ENCODE measurements at places on chromosomes 12 and 14.

DNA sequence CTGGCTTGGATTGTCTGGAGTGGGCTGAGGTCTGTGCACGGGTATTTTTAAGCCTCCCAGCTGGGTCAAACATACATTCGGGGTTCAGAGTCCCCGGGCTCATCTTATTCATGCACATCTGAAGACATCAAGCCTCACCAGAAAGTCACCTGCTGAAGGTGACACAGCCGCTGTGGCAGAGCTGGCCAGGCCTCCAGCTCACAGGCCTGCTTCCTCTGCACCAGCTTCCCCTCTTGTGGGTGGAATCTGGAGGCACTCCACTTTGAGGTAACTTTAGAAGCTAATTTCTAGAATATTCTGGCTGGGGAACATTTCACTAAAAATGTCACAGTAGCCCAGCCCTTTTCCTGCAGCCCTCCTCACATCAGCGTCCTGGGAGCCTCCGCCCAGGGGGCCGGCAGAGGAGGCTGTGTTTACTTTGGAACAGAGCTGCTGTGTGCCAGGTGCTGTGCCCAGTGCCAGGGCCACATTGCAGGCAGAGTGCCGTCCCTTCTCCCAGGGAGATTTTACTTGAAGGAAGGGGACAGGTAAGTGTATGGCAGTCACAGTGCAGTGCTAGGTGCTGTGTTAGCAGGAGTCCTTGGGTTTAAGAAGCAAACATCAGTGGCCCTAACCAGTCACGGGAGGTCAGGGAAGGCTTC is 62.2 kb downstream of the TSPAN11 start:
- no peak for DNase-seq

GRCh38 chr14:35807131-35807961 is 1.7 kb downstream of the RALGAPA1 start:
- DNase-seq = no peak

DNA sequence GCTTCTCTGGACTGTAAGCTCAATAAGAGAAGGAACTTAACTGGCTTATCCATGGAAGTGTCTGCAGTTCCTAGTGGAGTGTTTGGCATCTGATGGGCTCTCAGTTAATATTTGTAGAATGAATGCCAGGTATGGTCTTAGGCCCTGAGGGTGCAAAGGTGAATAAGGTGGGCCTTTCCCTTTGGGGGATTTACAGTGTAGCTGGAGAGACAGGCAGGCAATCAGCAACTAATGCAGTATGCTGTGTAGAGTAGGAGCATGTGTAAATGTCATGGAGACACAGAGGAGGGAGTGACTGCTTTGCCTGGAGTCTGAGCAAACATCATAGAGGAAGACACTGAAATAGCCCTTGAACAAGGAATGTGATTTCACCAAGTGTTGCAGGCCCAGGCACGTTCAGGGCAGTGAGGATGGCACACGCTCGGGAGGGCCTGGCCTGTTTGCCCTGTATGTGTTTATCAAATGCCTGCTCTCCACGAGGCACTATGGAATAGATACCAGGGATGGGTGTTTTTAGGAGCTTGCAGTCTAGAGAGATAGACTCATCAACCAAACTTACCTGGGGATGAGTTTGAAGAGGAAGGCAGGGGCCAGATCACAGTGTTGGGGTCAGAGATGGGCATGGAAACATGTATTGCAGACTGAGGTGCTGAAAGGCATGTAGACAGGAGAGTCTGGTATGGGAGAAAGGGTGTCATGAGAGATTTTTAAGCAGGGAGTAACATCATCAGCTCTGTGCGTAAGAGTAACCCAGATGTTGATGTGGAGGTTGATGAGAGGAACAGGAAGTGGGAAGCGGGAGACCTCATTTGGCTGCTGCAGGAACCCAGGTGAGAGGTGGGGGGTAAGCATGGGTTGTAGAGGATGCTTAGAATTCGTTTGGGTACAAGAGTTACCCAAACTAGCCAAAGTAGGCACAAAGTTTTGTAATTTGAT is 54.1 kb downstream of the PLXNC1 start:
- no peak for DNase-seq

DNA sequence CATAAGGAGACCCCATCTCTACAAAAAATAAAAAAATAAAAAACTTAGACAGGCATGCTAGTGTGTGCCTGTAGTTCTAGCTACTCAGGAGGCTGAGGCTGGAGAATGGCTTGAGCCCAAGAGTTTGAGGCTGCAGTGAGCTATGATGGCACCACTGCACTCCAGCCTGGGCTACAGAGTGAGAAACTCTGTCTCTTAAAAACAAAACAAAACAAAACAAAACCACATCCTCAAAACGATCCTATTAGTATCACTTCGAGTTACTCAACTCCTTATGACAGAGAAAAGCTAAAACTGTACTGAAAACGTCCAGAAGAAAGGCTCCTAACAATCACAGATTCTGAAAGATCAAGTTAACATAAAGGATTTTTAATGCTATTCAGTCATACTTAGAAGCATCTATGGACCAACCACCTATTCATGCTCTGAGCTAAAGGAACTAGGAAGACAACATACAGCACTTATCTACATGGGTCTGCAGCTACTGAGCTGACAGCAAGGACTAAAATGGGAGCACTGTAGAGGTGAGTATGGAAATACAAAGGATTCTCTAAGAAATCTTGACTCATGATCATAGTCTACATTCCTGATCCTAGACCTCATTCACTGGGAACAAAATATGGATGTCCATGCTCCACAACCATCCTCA is 75.3 kb upstream of the DUSP6 start:
- DNase-seq = no peak

- DNase-seq = no peak
These were observed 38.6 kb upstream of the VPS33A start for GRCh38 chr12:122304924-122305323.

DNA sequence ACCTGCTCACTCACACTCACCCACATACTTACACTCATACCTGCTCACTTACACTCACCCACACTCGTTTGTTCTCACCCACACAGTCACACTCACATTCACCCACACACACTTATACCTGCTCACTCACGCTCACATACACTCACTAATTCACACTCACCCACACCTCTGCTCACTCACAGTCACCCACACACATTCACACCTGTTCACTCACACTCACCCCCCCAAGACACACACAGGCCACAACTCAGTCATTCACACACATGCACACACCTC is 436.2 kb downstream of the BCL11B start:
- DNase-seq = no peak

GRCh38 chr12:50550530-50551223 is 45.9 kb downstream of the DIP2B start:
- no peak for DNase-seq

DNA sequence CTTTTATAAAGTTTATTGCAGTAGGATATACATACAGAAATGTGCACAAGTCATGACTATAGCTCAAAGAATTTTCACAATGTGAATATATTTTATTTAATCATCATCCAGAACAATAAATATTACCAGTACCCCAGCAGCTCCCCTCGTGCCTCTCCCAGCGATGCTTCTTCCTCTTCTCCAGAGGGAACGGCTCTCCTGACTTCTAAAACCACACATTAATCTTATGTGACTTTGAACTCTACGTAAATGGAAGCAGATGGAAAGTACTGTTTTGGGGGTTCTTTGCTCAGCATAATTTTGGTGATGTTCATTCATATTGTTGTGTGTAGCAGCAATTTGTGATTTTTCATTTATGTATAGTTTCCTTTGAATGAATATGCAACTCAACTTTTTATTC is 4.6 kb upstream of the SLC8A3 start:
- DNase-seq = no peak

GRCh38 chr12:113065126-113066007 is 8.8 kb downstream of the DTX1 start:
- DNase-seq = no peak

GRCh38 chr14:50064993-50065392 is 51.4 kb downstream of the VCPKMT start:
- DNase-seq = no peak

DNA sequence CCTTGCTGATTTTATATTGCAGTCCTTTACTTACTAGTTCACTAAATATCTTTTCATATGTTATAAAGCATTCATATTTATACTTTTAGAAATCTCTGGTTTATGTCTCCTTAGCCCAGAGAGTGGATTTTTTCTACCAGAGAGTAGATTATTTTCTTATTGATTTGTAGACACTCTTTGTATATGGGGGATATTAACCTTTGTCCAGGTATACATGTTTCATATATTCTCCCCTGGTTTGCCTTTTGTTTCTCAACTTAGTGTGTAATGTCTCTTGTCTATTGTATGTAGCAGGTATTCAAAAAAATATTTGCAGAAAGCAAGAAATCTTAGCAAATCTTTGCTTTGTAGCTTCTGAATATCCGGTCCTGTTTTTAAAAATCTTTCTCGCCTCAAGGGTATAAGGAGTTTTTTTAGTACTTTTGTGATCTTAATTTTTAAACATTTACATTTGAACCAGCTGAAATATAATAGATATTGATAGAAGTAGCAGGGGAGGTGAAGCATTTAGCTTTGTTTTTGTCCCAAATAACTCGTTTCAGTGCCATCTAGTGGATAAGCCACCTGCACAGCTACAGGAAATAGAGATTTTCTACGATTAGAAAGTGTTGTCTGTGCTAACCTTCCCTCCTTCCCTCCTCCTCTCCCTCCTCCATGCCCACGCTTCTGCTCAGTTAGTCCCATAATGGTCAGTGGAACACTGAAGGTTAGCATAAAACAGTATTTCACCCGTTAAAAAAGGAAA is 97.0 kb downstream of the PHETA1 start:
- DNase-seq = no peak

- no peak for DNase-seq
These were observed 193.6 kb upstream of the FSCB start for GRCh38 chr14:44700694-44701093.

DNA sequence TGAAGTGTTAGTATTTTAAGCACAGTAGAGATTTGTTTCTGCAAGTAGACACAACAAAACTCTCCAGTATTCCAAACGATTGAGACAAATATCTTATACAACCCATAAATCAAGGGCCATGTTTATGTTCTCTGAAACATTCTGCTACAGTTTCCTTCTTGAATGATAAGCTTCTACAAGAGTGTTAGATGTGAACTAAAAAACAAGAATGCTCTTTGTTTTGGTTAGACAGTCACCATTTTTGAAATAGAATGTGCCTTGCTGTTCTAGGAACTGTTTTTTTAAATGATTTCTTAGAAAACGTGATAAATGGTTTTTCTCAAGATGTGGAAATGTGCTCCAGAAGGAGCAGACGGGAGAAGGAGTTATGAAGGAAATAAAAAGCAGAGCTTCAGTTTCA is 1656.3 kb upstream of the FLRT2 start:
- no peak for DNase-seq

GRCh38 chr14:93953739-93954515 is 22.4 kb downstream of the ASB2 start:
- DNase-seq = no peak

GRCh38 chr14:67497716-67498115 is 9.2 kb upstream of the TMEM229B start:
- no peak for DNase-seq

- no peak for DNase-seq
These were observed 180.9 kb downstream of the RAD51B start for GRCh38 chr14:68000511-68000910.

DNA sequence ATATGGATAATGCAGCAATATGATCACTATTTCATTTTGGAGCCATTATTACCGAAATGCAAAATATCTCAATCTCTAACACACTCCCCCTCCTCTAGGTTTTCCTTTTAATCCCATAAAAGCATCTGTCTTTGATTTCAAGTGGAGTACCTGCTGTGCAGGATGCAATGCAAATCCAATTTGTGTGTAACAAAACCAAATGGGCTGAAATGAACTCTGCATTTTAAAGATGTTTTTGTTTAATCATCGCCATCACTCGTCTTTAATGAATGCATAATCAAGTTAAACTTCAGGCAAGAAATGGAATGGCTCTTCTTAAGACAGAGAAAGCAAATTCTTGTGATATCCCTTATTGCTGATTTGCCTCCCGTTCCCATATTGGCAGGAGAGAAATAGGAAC is 114.3 kb downstream of the SLC15A5 start:
- DNase-seq = no peak

DNA sequence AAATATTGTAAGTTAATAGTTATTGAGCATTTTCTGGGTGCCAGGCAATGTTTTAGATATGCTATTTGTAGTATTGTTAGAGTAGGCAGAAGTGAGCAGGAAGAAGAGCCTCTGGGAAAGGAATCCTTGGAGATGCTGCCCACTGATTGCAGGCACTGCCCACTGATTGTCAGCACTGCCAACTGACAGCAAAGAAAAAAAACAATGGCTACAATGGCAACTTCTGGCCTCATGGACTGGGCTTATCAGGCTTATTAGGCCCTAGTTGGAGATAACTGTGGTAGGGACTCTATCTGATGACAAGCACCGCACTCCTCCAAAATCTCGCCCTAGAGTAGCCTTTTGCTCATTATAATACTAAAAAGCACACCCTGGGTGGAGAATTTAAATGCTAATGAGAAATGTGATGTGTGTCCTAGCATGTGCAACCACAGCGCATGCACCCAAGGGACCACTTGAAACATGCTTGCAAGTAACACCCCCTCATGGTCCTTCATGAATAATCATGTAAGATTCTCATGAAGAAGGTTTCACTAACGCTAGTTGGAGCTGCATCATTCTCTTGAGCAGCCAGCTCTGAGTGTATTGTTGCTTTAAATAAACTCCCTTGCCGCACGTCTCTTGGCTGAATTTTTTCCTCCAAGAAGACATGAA is 103.5 kb upstream of the PPP4R3A start:
- DNase-seq = no peak

- no peak for DNase-seq
These were observed 8.7 kb downstream of the TMEM119 start for GRCh38 chr12:108589028-108589839.

DNA sequence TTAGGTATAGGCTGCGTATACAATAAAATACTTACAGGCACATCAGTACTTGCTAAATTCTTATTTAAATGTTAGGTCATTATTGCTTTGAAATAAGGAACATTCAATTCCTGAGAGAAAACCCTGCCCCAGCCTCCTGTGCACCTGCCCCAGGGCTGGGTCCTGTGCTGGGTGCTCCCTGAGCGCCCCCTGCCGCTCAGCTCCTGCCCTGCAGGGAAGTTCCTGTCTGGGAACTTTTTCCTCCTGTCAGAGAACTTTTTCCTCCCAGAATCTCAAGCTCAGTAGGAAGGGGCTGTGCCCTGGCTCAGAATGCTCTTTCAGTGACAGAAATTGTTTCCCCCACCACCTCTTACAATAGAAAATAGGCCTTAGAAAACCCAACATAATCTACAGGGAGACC is 751.1 kb downstream of the TMEM121 start:
- DNase-seq = no peak

DNA sequence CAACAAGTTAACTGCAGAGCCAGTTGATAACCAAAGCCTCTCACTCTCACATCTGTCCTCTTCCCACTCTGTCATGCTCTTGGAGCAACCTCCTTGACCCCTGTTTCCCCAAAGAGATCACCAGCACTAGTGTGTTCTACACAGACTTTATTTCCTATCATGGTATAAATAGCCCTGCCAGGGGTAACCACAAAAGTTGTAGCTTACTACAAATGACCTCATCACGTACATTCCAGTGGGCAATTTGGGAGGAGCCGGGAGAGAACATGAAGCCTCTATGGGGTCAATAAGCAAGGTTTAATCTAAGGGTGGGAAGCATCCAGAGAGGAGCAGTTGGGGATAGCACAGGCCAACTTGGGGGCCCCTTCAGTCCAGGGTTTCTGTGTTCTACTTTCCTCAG is 186.5 kb downstream of the KCNA5 start:
- DNase-seq = no peak

- DNase-seq = no peak
These were observed 138.1 kb upstream of the LMNTD1 start for GRCh38 chr12:25690996-25691864.

Data from anterior cingulate cortex (tissue), 58 donors.